ENCODE measurements at places on chromosomes 13 and 19.

DNA sequence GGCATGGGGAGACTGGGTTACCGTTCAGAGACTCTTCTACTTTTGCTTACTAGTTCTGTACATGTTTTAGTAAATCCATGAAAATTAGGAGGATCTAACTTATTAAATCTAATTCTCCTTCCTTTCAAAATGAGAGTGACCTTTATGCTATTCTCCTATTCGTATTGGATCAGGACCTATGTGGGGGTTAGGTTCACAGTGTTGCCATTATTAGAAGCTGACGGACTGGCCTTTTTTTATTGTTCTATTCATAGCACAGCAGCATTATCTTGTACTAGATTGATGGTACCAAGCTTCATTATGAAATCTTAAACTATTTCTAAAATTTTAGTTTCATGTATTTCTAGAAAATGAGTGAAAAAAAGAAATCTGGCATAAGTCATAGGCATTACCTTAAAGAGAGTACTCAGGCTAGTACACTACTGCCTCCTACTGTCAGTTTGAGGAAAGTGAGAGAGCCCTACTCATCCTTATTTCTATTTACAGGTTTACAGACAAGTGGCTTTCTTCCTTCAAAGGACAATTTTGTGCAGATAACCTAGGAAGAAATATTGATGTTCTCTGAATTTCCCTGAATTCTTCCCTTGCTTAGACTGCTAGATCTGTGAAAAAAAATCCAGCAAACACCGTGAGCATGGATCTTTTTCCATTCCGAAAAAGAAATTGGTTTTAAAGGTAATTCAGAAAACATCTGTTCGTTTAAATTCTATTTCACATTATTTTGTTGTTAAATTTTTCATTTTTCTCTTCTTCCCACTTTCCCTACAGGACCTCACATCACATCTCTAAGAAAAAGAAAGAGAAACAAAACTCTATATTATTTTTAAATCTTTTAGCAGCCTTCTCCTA lies 485.5 kb downstream of the DIAPH3 start:
- DNase-seq: peak; percentile 10

GRCh38 chr19:5110546-5110945 lies 141.6 kb downstream of the KDM4B start:
- DNase-seq: no peak

- no peak for DNase-seq
These were observed 9.4 kb downstream of the FOSB start for GRCh38 chr19:45477186-45477585.

DNA sequence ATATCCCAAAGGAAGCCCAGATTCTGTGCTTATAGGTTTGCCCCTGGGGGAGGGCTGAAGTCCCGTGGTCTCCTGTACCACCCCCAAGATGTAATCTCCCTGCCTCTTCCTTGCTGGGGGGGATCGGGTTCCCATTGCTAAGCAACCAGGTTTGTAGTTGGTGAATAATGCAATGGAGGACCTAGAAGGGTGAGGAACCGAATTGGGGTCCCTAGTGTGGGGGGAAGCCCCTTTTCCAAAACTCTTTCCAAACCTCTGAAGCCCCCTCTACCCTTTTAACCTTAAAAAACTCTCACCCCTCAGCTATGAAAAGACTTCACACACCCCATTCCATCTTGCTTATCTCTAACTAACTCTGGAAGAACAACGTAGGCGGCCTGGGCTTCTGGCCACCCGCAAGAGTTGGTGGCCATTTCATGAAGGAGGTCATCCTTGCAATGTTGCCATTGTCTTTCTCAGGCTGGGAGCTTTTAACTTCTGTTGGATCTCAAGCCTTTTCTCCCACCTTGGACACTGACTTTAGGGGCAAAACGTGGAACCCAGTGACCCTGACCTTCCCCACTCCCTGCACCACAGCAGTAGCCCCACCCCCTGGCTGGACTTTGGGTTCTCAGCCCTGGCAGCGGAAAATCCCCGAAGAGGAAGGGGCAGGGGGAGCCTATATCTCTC lies 661 bp downstream of the PALM3 start:
- no peak for DNase-seq

GRCh38 chr19:918481-919198 lies 1.5 kb downstream of the KISS1R start:
- no peak for DNase-seq

- DNase-seq: no peak
These were observed 904.3 kb downstream of the DIAPH3 start for GRCh38 chr13:59259165-59260000.

DNA sequence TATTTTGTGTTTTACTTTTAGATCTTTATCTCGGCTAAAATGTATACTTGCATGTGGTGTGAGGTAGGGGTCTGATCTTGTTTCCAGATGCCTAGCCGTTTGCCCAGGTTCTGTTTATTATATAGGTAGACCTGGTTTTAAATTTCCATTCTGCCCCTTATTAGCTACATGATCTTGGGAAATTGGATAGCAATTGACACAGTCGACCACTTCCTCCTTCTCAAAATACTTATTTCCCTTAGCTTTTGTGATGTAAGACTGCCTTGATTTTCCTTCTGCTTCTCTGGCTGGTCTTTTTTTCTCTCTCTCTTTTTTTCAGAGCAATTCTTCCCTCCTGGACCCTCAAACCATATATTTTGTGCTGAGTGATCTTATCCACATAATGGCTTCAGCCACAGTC lies 3.0 kb upstream of the PGLYRP1 start:
- no peak for DNase-seq

DNA sequence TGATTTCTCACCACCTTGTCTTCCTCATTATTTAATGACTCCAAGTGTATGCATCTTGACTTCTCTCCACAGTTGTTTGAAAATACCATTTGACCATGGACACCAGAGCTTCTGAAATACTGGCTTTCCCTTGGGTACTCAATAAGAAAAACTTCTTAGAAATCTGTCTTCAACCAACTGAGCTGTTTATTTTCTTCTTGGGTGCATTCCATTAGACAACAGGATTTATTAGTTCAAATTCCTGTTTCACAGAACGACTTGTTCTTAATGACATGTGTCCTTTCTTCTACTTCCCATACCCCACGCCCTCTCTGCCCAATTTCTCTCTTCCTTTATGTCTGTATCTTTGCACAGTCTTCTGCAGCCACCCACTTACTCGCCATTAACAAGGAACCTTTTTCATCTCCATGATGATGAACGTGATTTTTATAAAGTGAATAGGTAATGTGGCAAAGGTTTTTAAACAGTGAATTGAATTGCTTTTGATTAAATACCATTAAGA lies 11.3 kb upstream of the ITM2B start:
- no peak for DNase-seq

- peak; percentile 86 for DNase-seq
These were observed 16.2 kb downstream of the CERS1 start for GRCh38 chr19:18879579-18880373.
